ENCODE measurements at places on chromosomes 6 and 20.

DNA sequence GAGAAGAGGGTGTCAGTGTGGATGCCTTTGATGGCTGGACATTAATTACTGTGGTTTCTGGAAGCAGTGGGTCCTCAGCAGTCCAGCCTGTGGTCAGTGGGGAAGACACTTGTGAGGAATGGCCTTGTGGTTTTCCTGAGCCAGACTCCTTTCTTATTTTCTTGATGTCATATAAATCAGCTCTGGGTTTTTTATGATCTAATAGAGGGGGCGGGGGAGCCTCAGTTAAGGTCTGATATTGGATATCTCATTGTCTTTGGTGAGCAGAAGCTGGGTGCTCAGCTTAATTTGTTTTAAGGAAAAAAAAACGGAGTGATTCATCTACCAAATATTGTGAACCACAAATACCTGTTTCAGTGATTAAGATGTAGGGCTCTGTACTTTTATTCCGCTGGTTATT, 62.1 kb downstream of the OTOR start:
- ATAC-seq, result no peak

GRCh38 chr6:42140032-42140431, 2.4 kb downstream of the C6orf132 start:
- ATAC-seq, result peak; percentile 68

GRCh38 chr6:52788478-52788877, 15.1 kb downstream of the GSTA1 start:
- no peak for ATAC-seq

GRCh38 chr6:64904616-64905015, 802.4 kb downstream of the EYS start:
- no peak for ATAC-seq

GRCh38 chr6:12001706-12002435, 10.2 kb upstream of the HIVEP1 start:
- ATAC-seq, result no peak

DNA sequence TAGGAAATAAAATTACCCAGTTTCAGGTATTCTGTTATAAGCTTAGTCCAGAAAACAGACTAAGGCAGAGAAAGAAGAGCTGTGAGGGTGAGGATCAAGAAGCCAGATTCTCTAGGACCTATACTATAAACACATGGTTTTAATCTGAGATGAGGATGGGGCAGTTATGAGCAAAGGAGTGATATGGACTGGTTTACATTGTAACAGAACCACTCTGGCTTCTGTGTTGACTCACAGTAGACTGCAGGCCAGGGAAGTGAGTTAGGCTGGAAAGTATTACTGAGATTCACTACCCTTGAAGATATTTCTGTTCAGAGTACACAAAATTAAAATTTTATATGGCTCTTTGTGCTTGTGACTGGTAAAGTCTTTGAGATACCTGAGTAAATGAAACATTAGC, 3.2 kb upstream of the RWDD1 start:
- ATAC-seq, result no peak

DNA sequence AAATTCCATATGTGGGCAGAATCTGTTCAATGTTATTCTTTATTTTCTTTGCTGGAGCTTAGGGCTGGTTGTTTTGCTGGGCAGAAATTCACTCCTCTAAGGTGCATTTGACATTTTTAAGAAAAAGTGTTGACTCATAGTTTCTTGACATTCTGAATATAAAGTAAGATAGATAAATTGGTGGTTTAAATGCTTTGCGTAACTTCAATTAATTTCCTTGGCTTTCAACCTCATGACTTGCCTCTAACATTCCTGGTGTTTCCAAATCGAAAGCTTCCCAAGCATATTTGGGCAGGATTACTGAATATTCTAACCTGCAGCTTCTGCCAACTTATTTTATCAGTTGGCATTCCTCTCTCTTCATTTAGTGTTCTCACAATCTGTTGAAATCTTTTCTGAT, 718.7 kb upstream of the ADGRB3 start:
- no peak for ATAC-seq

DNA sequence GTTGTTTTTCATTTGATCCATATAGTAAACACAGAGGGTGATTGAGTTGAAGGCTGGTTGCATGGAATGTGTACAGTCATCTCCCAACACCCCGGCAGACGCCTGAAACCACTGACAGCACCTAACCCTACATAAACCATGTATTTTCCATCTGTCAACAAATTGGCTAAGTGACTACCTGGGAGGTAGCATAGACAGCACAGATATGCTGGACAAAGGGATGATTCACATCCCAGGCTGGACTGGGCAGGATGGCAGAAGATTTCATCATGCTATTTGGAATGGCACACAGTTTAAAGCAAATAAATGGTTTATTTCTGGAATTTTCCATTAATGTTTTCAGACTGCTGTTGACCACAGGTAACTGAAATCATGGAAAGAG, 4.4 kb upstream of the VIP start:
- no peak for ATAC-seq

- no peak for ATAC-seq
Observed at GRCh38 chr6:154316131-154316530, 40.5 kb downstream of the IPCEF1 start.

Data from stimulated activated memory B cell treated with anti-CD40 and anti-IgM and Interleukin-4, amounts not matched to agents 10 μg/mL and 1 μg/mL and 100 μg/mL, for 72 hours (primary cell).